ENCODE measurements at places on chromosomes 6 and 20. TPM values are rescaled to one million over a fixed set of nuclear protein-coding genes. Genes with fewer than 3 reads are reported as not detected.

MYCT1 gene
- total RNA-seq: not detected

NFATC2 gene
- not detected for total RNA-seq

DNA sequence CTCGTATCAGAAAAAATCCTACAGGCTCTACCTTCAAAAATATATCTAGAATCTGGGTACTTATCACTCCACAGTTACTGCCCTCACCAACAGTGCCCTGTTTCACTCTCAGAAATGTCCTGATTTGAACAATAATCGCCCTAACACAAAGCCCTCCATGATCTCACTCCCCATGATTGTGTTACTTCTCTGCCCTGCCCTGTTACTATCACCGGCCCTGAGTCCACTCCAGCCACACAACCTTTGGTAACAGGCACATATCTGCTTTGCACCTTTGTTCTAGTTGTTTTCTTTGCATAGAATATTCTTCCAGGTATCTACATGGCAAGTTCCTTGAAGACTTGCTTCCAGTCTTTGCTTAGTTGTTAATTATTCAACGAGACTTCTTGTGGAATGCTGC is 142.0 kb downstream of the ARHGAP18 start:
- DNase-seq: no peak

DNA sequence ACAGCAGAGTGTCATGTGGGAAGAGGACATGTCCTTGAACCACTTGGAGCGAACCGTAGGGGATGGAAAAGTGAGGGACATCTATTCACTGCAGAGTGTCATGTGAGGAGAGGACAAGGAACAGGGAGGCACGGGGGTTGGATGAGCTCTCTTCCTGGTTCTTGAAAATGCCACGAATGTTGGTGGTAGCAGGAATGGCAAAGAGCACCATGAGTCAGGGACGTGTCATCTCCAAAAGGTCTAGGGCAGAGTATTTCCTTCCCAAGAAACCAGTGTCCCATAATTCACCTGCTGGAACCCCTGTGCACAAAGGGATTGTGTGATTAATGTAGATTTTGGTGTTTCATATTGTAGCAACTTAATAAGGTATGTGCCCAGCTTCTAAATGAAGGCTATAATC is 136.8 kb downstream of the BFSP1 start:
- no peak for DNase-seq

DNA sequence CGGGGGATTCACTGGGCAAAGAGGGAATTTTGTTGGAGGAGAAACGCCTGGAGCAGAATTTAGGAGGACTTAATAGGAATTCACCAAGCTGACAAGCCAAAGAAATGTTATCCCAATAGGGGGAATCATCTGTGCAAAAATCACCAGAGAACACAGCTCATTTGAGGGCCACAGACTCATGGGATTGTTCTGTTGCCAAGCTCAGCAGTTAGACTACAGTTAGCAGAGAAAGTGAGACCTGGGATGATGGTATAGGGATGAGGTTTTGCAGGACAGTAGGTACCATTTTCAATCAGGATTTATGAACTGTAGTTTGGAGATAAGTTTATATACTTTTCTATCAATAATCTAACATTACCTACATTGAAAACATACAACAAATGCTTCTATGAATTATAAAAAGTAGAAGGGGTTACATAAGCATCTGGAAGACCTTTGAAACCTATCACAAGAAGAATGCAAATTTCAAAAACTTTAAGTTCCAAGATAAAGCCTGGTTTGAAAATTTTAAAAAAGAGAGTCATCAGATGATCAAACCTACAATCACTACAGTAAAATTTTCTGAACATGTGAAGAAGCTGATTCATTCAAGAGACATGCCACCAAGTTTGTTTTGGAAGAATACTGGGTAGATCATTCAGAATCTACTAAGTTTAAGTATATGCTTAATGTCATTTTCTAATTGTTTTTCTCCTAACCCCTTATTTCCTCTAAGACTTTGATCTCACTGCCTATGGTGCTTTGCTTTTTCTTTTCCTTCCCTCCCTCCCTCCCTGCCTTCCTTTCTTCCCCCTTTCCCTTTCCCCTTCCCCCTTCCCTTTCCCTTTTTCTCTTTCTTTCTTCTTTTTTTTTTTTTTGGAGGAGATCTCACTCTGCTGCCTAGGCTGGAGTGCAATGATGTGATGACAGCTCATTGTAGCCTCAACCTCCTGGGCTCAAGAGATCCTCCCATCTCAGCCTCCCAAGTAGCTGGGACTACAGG is 81.5 kb downstream of the KIF13A start:
- no peak for DNase-seq

DNA sequence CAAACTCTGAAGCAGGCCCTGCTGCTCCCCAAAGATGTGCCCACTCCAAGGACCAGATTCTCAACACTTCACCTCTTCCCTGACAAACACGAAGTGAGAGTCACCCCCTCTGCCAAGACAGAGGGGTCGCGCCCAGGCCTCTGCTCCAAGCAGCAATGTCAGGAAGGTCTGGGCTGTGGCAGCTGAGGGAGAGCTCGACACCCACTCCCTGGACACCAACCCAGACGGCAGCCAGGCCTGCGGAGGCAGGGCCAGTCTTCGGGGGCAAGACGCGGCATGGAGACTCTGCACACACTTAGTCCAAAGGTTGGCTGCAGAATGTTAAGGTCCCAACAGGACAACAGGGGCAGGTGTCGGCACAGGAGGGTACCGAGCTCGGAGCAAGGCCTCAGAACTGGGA is 144.2 kb downstream of the DLL1 start:
- no peak for DNase-seq

FAM83C gene
- total RNA-seq: not detected

MAP3K7 gene
- total RNA-seq: 40.9 TPM

Data from SJSA1 (cell line).